ENCODE measurements at places on chromosomes 11 and 22.
A peak's percentile ranks its signal among the peaks of the same experiment; 100 is the strongest.

DNA sequence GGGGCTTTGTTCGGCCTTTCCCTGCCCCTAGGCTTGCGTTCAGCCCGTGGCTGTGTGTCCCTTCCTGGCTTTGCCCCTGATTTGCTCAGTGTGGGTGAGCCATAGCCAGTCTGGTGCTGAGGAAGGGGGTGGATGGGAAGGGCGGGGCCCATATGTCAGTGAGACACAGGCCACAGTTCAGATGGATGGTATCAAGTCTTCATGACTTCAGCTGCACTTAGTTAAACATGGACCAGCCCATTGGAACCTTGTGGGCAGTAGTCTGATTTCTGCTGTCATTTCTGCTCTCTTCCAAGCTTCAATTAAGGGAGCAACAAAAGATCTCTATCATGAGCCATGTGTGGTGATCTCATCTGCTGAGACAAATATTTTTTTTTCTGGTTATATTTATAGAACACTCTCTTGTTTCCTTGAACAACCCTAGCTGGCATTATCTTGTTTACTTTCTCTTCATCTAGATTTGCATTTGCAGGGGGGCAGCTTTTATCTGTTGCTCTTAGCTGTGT is 21.6 kb upstream of the PEX26 start:
- no peak for DNase-seq

- no peak for DNase-seq
Observed at GRCh38 chr11:46294365-46295309, 17.2 kb downstream of the CREB3L1 start.

DNA sequence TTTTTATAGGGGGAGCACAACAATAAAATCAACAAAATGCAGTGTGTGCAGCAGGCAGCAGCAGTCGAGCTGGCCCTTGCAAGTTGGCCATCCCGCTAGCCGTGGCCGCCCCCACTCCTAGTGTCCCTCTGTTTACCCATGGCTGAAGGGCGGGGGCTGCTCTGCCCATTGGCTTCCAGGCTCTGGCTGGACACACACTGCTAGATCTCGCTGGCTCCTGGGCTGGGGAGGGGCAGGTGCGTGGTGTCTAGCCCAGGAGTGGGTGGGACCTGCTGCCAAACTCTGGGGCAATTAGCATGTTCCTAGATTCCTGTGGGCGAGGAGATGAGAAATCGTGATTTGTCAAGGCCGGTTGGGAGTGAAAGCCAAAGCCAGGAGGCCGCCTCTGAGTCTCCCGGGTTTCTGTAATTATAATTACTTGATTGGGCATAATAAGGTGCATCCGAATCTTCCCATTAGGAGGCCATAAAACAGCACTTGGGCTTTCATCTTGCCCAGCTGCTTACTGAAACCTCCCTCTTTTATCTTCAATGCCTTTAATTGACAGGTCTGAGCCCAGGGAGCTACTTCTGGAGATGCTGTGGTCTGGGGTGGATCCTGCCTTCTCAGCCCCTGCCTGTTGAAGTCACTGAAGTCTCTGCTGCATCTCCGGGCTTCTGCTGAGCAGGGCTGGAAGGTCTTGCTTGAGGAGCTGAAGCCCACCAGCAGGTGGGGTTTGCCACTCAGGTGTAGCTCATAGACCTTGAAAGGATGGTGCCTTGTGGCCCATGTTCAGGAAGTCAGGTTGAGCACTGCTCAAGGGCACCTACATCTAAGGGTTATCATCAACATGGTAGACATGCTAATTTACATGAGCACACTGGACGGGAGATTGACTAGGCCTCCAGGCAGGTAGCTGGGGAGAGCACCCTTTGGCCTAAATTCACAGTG is 44.5 kb upstream of the DKK3 start:
- DNase-seq, result no peak

GRCh38 chr22:30680991-30681770 is 13.5 kb upstream of the OSBP2 start:
- DNase-seq, result no peak

GRCh38 chr22:43481568-43482317 is 69.9 kb downstream of the MPPED1 start:
- DNase-seq, result no peak

- no peak for DNase-seq
Observed at GRCh38 chr11:82992223-82992622, 79.5 kb downstream of the RAB30 start.

- DNase-seq, result no peak
Observed at GRCh38 chr11:90251599-90251998, 28.8 kb upstream of the CHORDC1 start.

- no peak for DNase-seq
Observed at GRCh38 chr11:113884361-113884836, 9.0 kb upstream of the USP28 start.

- DNase-seq, result no peak
Observed at GRCh38 chr11:1749395-1750351, 722 bp downstream of the IFITM10 start.

- DNase-seq, result no peak
Observed at GRCh38 chr11:126165757-126166156, 45.7 kb downstream of the RPUSD4 start.

DNA sequence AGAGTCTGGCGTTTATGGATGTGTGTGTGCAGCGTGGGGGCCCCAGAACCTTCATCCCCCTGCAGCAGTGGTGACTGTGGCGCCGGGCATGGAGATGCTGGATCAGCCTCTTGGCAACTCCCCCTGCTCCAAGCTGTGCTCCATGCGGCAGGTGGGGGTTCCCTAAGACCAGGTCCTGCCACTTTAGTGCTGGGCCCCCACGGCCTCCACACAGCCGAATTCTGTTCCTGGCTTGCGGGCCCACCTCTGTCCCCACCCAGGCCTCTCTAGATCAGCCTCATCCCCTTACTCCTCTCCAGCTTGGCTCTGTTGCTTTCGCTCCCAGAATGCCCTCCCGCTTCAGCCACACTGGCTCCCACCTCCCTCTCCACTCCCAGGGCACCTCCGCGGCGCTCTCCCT is 59.6 kb downstream of the TRMU start:
- no peak for DNase-seq

DNA sequence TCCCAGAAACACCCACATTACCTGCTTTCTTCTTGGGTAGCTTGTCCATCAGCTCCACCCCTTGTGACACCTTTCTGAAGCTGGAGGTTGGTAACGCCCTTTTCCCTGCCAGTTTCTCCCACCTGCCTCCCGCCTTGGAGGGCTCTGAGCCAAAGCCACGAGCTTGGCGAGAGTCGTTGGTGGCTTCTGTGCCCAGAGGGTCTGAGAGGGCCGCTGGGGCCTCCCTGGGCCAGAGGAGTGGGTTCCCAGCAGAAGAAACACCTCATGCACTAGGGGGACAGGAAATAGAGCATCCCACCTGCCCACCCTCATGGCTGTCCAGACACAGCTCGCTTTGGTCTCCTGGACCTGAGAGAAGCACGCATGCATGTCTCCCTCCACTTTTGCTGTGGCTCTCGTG is 37.9 kb downstream of the B3GAT1 start:
- DNase-seq, result no peak

GRCh38 chr11:102318469-102318868 is 1.2 kb downstream of the BIRC3 start:
- DNase-seq, result peak; percentile 26

GRCh38 chr22:20404881-20405280 is 10.9 kb downstream of the ZNF74 start:
- no peak for DNase-seq

GRCh38 chr22:49377306-49377705 is 450.4 kb downstream of the BRD1 start:
- no peak for DNase-seq

DNA sequence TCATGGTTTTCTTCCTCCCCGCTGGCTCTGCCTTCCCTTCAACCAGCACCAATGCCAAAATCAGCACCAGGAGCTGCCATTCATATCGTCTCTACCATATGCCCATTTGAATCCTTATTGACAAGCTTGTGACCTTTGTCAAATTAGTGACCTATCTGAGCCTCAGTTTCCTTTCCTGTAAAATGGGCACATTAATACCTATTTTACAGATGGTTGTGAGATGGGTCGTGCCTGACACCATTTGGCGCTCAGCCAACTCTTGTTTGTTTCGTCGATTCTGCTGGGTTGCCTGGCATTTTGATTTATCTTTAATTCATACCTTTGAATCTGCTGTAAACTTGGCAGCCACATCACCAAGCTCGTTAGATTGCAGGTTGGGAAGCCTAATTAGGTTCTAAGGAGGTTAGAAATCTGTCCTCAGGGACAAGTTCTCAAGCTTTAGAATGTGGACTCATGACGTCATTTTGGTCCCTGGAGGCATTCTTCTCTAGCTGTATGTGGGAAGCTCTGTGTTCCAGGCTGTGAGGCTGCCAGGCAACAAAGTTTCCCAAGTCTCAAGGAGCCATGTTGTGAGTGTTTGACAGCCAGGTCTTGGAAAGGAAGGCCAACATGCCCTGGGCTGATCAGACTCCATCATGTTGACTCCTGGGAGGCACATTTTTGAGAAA is 61.0 kb downstream of the RPS6KA4 start:
- no peak for DNase-seq

- no peak for DNase-seq
Observed at GRCh38 chr22:16949561-16949960, 58.5 kb downstream of the GAB4 start.

DNA sequence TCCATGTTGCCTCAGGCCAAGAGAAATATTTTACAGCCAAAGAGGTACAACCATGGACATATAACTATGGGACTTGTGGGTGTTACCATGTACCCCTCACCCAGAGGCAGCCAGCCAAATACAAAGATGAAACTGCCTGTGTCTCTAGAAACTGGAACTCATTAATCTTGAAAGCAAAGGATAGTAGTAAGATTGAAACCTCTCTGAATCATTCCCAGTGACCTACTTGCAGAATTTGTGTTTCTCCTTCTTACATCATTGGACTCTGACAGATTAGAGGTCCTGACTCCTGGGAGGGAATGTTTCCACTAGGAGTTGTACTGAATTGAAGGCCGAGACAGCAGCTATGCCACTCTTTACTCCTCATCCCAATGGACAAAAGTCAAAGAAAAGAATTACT is 257.4 kb upstream of the UBASH3B start:
- no peak for DNase-seq

DNA sequence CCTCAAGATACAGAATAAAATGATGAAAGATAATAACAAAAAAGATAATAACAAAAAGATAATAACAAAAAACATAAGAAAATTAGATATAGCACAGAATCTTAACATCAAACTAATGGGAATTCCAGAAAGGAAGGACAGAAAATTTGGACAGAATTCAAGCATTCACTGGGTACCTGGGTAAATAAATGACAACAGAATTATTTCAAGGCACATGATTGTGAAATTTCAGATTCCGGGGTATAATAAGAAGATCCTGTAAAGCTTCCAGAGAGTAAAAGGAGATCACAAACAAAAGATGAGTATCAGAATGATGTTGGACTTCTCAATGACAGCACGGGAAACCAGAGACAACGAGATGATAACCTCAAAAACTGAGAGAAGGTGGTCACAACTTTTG is 42.1 kb upstream of the OR9Q1 start:
- DNase-seq, result no peak

GRCh38 chr11:125164422-125165110 is at the start of gene PKNOX2:
TSS of gene PKNOX2 (plus strand) at chr11:125164751. CDS start at chr11:125351306, 186,555 bp downstream.
- DNase-seq, result peak; percentile 39

- DNase-seq, result no peak
Observed at GRCh38 chr11:12853652-12854296, 155.3 kb upstream of the RASSF10 start.

DNA sequence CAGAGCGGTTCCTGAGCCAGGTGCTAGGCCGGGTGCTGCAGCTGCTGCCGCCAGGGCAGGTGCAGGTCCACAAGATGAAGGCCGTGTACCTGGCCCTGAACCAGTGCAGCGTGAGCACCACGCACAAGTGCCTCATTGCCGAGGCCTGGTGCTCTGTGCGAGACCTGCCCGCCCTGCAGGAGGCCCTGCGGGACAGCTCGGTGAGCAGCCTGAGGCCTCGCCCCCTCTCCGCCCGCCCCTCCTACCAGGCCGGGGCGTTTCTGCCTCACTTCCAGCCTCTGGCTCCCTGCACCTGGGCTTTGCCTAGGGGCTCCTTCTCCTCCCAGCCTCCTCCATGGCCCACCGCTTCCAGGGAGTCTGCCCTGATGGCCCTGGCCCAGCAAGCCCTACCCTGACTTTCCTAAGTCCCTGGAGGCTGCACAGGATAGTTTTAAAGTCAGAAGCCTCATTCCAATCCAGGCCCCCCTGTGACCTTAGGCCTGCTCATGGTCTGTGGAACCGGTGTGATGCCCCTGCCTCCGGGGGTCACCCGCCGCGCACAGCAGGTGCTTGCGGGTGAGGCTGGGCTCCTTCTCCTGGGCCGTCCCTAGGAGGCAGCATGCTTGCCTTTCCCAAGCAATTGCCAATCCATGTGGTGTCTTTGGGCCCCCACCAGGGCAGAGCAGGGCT is 5.5 kb downstream of the TCIRG1 start:
- no peak for DNase-seq

DNA sequence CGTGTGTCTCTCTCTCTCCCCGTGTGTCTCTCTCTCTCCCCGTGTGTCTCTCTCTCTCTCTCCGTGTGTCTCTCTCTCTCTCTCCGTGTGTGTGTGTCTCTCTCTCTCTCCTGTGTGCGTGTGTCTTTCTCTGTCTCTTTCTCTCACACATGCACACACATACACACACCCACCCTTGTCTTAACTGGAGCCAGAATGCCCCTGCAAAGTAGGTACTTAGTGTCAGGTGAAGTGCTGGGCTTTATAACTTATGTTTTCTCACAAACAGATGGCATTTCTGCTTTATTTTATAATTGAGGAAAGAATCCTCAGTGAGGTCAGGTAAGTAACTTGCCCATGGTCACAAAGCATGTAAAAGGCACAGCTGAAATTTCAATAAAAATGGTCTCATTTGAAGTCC is 106.0 kb downstream of the CSNK2A3 start:
- no peak for DNase-seq

GRCh38 chr11:85663753-85664614 is 945 bp downstream of the CREBZF start:
- peak; percentile 77 for DNase-seq

- DNase-seq, result no peak
Observed at GRCh38 chr11:72856551-72857345, 42.5 kb downstream of the ATG16L2 start.

DNA sequence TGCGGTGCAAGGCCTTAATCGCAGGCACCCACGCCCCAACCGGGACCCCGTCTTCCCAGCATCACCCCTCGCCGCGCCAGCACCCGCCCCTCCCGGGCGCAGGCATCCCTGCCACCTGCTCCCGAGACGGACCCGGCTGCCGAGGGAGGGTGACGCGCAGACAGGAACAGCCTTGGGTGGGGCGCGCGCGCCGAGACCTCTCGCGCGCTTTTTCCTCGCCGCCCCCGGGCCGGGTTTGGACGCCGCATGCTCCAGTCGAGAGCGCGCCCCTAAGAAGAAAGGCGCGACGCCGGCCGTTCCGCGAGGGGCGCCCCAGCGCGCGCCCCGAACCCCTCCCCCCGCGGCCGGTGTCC is 504 bp downstream of the CFL1 start:
- no peak for DNase-seq

GRCh38 chr11:9772218-9772617 is 108.3 kb downstream of the SWAP70 start:
- no peak for DNase-seq

GRCh38 chr11:35838071-35838470 is 105.8 kb upstream of the LDLRAD3 start:
- DNase-seq, result no peak

GRCh38 chr11:41319434-41319833 is 140.0 kb downstream of the LRRC4C start:
- no peak for DNase-seq
